SJCRH30 (cell line): ENCODE measurements at places on chromosomes 2 and 18. TPM values are rescaled to one million over a fixed set of nuclear protein-coding genes. Genes with fewer than 3 reads are reported as not detected.

The ATP6V1B1 gene
- 1.6 and 2.0 TPM in 2 replicates for total RNA-seq

The SPP2 gene
- total RNA-seq: 0.14 TPM in 1 of 2 replicates, not detected in the other

The EMILIN1 gene
- total RNA-seq: 80.5 and 87.7 TPM in 2 replicates

DNA sequence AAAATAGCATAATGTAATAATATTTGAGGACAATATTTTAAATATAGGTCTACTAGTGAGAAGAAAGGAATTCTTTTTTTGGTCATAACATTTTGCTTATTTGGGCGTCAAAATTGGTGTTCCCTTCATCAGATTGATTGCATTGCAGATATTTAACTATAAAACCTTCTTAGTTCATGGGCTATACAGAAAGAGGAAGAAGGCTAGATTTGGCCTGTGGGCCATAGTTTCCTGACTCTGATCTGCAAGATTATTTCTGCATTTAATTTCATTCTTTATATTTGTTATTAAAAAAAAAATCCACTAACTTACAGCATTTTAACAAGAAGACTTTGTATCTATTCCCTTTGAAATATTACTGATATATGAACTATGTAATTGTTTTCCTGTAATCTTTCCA is 31.9 kb downstream of the PIKFYVE start:
- no peak overlapping the region for H3K4me3 ChIP-seq
- peaks cover 49% of the 10 kb centered on the region for H3K36me3 ChIP-seq
- H3K4me1 ChIP-seq: no peaks in the 10 kb centered on the region

DNA sequence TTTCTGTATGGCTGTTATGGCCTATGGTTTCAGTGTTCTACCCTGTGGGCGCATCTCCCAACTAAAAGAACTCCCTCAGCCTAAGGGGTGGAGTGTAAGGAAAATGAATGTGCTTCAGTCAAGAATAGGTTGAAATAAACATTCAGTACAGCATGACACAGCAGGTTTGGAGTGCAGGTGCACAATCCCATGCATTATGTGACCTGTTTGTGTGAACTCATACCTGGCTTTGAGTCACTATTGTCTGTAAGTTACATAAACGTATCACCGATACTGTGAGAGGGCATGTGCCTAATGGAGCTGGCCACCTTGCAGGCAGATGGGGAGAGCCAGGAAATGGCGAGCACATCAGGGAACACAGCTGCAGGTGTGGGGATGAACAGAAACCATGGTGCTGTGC is 216.0 kb downstream of the DSEL start:
- H3K27ac ChIP-seq: no peak overlapping the region
- no peaks in the 10 kb centered on the region for H3K27me3 ChIP-seq
- no peaks in the 10 kb centered on the region for H3K4me1 ChIP-seq
- DNase-seq: peak; percentile 16
